Renal pelvis (tissue), 12 donors: ENCODE measurements at places on chromosomes 13 and 19. TPM values are rescaled to one million over a fixed set of nuclear protein-coding genes. Genes with fewer than 3 reads are reported as not detected.
A peak's percentile ranks its signal among the peaks of the same experiment; 100 is the strongest.

DNA sequence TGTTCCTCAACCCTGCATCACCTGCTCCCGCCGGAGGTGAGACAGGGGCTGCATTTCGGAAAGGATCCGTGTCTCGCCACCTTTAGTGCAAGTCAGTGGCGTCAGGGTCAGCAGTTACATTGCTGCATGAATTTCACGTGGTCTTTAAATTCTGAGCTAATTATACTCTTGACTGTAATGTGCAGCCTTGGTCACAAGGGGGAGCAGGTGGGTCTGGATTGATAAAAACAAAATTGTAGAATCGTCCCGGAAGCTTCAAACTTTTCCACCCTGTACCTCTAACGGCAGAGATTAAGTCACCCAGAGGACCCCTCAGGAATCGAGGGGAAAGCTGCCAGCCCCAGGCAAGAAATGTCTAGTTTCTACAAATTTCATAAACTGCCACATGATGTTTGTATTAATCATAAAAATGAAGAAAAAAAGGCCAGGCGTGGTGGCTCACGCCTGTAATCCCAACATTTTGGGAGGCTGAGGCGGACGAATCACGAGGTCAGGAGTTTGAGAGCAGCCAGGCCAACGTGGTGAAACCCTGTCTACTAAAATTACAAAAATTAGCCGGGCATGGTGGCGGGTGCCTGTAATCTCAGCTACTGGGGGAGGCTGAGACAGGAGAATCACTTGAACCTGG lies 20.2 kb downstream of the BBC3 start:
- DNase-seq, result peak; percentile 76

DNA sequence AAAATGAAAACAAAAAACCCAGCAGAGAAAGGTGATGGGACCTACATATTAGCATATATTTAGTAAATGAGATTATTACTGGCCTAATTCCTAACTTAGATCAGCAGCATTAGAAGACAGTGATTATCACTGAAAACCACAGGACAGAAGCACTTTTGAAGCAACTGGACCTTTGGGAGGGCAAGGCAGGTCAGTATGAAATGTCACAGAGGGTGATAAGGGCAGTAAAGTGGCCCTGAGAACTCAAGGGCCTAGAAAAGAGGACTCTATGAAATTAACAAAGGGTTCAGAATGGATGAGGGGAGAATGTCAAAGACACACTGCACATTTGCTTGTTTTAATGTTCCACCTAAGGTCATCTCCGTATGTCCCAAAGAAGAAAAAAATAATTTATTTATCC lies 148.7 kb downstream of the VWA8 start:
- no peak for DNase-seq

- DNase-seq, result no peak
These were observed 206.8 kb upstream of the SOX1 start for GRCh38 chr13:111860231-111860552.

CEACAM20 gene
- polyA plus RNA-seq, result not detected

CD209 gene
- 1.00 TPM for polyA plus RNA-seq

PRPF31 gene
- polyA plus RNA-seq, result 74.5 TPM
